A549 (cell line): ENCODE measurements at places on chromosomes 13 and 19. TPM values are rescaled to one million over a fixed set of nuclear protein-coding genes. Genes with fewer than 3 reads are reported as not detected.

GRCh38 chr13:67620665-67621064 lies 390.5 kb upstream of the PCDH9 start:
- DNase-seq, result no peak

ZNF99 gene
- polyA plus RNA-seq, result not detected in 3 replicates

GRCh38 chr13:32297206-32297605 lies 18.0 kb downstream of the ZAR1L start:
- DNase-seq, result no peak

PRRG2 gene
- polyA plus RNA-seq, result 0.68 to 1.1 TPM (median 1.0 TPM) in 3 replicates

SERPINE3 gene
- 0.09 TPM in 1 of 3 replicates, not detected in the others for polyA plus RNA-seq

GRCh38 chr13:111270126-111270525 lies 50.3 kb upstream of the TEX29 start:
- DNase-seq, result no peak

DNA sequence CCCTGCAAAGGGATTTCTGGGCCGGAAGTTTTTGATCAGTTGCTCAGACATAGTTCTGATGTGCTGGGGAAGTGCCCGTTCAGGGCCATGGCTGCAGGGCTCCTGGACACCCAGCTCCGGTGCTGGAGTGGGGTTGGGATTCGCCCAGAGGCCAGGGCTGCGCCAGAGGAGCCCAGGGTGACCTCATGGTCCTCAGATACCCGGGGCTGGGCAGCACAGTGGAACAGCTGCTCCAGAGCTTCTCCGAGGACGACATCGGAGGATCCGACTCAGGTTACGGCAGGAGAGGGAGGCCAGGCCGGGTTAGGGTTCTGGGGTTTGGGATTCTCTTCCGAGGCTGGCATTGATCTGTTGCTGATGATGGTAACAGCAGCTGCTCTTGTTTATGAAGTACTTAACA lies 20.9 kb downstream of the CARM1 start:
- DNase-seq, result no peak

GRCh38 chr19:30263830-30264381 lies 108.3 kb upstream of the ZNF536 start:
- no peak for DNase-seq

- DNase-seq, result no peak
Measured at GRCh38 chr13:51276636-51277035, 54.4 kb downstream of the FAM124A start.

KLK6 gene
- not detected in 3 replicates for polyA plus RNA-seq

DNA sequence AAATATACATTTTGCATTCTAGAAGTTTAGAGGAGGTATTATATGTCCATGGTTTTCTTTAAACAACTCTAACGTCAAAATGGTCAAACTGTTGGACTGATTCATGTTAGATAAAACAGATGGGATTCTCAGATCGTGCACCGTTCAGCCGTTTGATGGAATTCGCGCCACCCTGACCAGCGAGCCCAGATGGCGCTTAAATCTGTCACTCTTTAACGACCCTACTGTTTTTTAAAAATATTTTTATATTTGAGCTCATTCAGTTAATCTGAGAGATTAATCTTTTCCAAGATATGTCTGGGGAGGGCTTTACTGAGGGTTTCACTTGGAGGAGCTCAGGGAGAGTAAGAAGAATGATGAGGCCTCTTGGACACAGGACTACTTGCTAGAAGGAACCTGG lies 164.4 kb downstream of the TM9SF2 start:
- no peak for DNase-seq

DNA sequence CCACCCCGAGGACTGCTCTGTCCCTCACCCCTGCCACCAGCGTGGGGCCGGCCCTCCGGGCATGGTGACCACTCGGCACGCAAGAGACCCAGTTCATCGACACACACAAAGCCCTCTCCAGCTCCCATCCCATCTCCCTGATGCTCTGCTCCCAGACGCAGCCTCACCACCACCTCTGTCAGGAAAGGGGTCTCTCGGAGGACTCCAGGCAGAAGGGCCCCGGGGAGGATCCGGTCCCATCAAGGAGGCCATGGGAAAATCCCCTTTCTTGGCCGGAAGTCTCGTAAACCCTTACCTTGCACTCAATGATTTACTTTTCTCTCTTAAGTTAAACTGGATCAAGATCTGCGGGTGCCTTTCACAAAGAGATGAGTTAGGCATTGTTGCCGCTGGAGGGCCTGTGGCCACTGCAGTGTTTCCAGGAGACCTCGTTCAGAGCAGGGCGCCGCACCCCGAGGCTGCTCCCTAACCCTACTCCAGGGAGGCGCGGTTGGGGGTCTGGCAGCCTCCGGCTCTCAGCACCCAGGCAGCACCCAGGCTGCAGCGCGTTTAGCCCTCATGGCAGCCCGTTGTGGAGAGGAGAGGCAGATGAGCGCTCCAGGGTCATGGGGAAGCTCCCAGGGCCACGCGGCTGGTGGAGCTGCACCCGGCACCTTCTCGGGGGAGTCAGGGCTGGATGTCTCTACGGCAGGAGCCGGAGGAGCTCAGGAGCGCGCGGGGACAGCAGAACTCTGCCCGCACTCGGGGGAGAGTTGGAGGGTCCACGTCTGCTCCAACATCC lies 31.0 kb downstream of the C2CD4C start:
- no peak for DNase-seq

ANGPTL4 gene
- polyA plus RNA-seq, result 12.3 to 18.1 TPM (median 15.1 TPM) in 3 replicates

CACNA1A gene
- polyA plus RNA-seq, result 0.13 to 0.27 TPM (median 0.26 TPM) in 3 replicates

DNA sequence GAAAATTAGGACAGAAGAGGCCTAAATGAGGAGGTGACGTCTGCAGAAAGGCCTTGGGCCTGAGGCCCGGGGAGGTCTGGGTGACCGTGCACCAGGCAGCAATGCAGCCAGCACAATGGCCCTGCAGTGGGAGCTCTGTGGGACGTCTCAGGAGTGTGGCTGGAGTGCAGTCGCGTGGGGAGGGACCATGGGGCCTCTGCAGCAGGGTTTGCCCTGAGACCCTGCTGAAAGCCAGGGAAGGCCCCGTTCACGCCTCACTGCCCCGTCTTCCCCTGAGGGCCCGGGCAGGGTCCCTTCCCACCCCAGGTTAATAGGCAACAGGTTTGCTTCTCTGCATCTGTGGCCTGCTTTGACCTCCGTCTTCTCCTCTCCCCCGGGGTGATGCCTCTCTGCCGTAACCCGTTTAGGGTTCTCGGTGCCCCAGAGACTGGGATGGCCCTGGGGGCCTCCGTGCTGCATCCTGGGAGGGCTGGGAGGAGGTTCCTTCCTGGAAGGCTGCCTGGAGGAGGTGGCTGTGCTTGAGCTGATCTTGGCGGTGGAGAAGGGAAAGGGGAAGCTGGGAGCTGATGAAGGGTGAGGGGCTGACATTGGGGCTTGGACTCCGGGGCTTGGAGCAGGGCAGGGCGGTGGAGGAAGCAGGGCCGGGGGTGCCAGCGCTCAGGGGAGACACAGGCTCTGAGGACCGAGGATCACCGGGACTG lies 9.7 kb downstream of the PALM start:
- DNase-seq, result no peak

- no peak for DNase-seq
Measured at GRCh38 chr13:73101351-73102007, 42.7 kb downstream of the KLF5 start.
